ENCODE measurements at places on chromosomes 16 and 17. TPM values are rescaled to one million over a fixed set of nuclear protein-coding genes. Genes with fewer than 3 reads are reported as not detected.

DNA sequence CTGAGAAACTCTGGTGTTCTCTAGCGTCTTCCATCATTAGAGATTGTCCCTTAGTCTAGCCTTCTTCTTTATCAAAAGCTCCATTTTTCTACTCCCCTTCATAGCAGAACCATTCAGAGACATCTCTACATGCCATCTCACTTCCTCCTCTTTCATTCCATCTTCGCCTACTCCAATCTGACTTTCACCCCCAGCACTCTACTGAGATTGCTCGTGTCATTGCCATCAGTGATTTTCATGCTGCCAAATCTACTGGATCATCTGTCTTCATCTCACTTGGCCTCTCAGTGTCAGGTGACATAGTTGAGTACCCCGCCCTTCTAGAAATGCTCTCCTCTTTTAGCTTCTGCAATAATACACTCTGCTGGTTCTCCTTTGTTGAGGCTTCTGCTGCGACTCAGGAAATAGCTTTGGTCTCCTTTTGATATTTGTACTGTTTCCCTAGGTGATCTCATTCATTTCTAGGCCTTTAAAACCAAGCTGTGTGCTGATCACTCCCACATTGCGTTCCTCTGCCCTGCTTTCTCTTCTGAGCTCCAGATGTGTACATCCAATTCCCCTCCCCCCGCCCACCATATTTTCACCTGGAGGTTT is 119.1 kb downstream of the FTO start:
- DNase-seq, result no peak

- DNase-seq, result peak; percentile 88
These were observed 3.7 kb upstream of the CDK3 start for GRCh38 chr17:75996665-75997590.

GRCh38 chr17:78910497-78911284 is 7.7 kb upstream of the CEP295NL start:
- no peak for DNase-seq

P2RX1 gene
- 2.7 TPM for total RNA-seq

CLEC10A gene
- total RNA-seq, result 9.7 TPM

All from colonic mucosa (tissue), 4 donors.